ENCODE measurements at places on chromosomes 12 and 14. TPM values are rescaled to one million over a fixed set of nuclear protein-coding genes. Genes with fewer than 3 reads are reported as not detected.

Gene WNT1
- total RNA-seq = not detected

Gene HNF1A
- total RNA-seq = not detected

Gene NTF3
- not detected for total RNA-seq

Gene HVCN1
- total RNA-seq = 30.1 TPM

Gene RNF212B
- not detected for total RNA-seq

Gene CABP1
- 3.6 TPM for total RNA-seq

Gene NANOG
- total RNA-seq = not detected

Gene INHBC
- not detected for total RNA-seq

Gene TRHDE
- total RNA-seq = 0.32 TPM

Gene DEGS2
- not detected for total RNA-seq

Gene HOXC9
- not detected for total RNA-seq

Gene SLC6A15
- total RNA-seq = not detected

Gene HOXC10
- total RNA-seq = not detected

Gene PLCZ1
- total RNA-seq = 0.32 TPM

Gene A2ML1
- total RNA-seq = 0.20 TPM

Gene TBC1D30
- total RNA-seq = 0.64 TPM

Gene TAS2R9
- not detected for total RNA-seq

Gene OTX2
- not detected for total RNA-seq

Gene RAPGEF3
- total RNA-seq = 31.1 TPM

Gene NDUFB1
- total RNA-seq = 642 TPM

Gene ASPG
- 19.9 TPM for total RNA-seq

Gene SLCO1C1
- 1.8 TPM for total RNA-seq

Gene RFLNA
- total RNA-seq = not detected

Gene ASB2
- total RNA-seq = 180 TPM

Gene SMARCC2
- 58.6 TPM for total RNA-seq

Data from heart right ventricle (tissue), 16 donors.